ENCODE measurements at places on chromosomes 7 and 10.

GRCh38 chr10:126135177-126135576, 238.8 kb downstream of the FANK1 start:
- DNase-seq = no peak

DNA sequence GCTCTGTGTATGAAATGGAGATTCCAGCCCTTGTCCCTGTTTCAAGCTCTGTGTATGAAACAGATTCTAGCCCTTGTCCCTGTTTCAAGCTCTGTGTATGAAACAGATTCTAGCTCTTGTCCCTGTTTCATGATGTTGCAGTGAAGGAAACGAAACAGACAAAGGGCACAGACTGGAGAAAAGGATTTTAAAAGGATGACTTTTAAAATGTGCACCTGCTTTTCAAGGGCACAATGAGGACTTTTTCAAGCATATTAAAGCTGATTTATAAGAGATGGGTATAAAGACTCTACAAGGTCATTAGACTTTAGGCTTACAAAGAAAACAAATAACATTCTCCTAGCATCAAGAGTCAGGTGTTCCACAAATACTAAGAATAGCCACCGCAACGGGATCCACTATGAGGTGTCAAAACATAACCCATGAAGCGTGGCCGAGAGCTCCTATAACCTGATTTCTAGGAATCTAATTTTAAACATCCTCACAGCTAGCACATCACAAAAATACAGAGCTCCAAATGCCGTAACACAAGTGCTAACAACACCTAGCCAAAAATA, 29.0 kb downstream of the DIP2C start:
- no peak for DNase-seq

- no peak for DNase-seq
Observed at GRCh38 chr7:129980667-129981066, 27.9 kb upstream of the UBE2H start.

DNA sequence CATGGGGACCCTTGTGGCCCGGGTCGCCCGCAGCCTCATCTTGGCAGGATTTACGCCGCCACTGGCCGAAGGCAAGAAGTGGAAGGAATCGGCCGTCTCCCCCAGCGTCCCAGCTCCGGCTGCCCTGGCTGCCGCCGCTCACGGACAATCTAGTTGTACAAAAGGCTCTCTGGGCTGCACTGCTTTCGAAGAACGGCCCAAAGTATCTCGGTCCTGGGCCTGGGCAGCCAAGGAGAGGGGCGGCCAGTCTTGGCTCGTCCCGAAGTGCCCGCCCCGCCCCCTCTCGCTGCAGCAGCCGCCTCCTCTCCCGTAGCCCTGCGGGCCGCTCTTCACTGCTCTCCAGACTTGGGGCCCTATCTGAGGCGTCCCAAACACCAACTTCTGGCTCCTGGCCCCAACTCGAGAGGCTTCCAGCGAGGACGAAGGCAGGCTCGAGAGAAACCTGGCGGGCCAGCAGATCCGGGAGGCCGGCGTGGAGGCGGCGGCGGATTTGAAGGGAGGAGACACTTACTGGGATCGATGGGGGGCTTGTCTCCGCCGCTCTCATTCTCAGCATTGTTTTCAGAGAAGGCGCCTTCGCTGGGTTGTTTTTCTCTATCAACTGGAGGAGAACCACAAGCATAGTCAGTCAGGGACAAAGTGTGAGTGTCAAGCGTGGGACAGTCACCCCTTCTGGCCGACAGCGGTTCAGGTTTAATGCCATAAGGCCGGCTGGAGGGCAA, 809 bp downstream of the HOXA9 start:
- no peak for DNase-seq

DNA sequence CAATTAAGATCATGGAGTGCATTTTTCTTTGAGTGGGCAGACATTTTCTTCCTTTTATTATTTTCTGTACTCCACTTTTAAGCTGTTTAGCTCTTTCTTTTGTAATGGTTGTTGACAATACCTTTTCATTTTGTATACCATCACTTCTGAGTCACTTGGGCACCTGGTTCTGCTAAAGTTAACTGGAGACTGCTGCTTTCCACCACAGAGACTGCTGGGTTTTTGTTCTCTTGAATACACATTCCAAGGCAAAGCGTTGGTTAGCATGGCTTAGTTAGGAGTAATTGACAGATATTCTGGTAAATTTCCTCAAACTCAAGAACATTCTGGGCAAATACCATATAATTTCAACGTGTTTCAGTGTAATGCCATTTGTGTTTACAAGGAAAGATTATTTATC, 541.9 kb upstream of the CELF2 start:
- DNase-seq = no peak

- no peak for DNase-seq
Observed at GRCh38 chr7:20220293-20220761, 3.1 kb upstream of the MACC1 start.

DNA sequence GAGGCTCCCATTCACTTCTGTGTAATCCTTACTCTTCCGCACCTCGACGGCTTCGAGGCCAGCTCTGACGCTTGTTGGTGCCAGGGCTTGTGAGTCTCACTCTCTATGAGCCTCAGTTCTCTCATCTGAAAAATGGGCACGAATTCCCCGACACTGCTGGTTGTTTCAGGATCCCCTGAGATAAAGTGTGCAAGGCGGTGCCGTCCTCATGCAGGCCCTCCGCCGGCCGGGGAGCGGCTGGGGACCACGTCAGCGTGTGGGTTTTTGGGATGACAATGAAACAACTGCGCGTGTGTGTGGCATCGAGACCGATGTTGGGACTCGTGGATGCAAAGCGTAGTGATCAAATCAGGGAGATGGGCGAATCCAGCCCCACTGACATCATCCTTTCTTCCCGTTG, 75.6 kb downstream of the FOXL3 start:
- no peak for DNase-seq

- no peak for DNase-seq
Observed at GRCh38 chr7:531777-532176, 12.1 kb upstream of the PDGFA start.

- DNase-seq = no peak
Observed at GRCh38 chr7:30678805-30679204, 3.5 kb downstream of the CRHR2 start.
